Effector memory CD4-positive, alpha-beta T cell (primary cell): ENCODE measurements at places on chromosomes 11 and 22.

GRCh38 chr11:111331711-111332479 lies 33.5 kb downstream of the POU2AF3 start:
- H3K27ac ChIP-seq = no peak overlapping the region
- DNase-seq = no peak
- no peak overlapping the region for H3K4me3 ChIP-seq
- H3K36me3 ChIP-seq = no peaks in the 10 kb centered on the region
- no peaks in the 10 kb centered on the region for H3K4me1 ChIP-seq

DNA sequence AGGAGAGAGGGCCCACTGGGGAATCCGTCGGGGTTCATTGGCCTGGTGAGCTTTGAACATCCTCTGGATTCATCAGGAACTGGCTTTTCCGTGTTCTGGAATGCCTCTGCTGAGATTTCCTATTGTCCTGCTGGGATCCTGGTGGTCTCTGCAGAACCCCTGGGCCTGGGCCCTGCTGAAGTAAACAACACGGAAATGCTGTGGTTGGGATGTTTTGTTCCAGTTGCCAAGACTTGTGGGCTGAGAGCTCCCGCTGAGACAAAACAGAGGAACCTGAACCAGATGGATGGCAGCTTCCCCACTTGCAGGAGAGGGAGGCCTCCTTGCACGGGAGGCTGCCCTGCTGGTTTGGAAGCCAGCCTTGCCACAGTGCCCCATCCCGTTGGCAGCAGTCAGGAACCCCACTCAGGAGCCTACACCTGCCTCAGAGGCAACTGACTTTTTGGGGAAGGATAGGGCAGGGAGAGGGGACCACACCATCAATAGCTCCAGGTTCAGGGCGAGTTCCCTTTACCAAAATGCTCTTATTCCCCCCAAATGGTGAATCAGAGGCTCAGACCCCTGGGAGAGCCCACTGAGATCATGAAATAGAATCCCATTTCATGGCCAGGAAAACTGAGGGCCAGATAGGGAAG lies 60.7 kb downstream of the LRRC32 start:
- no peak overlapping the region for H3K27ac ChIP-seq
- no peaks in the 10 kb centered on the region for H3K36me3 ChIP-seq
- H3K27me3 ChIP-seq = no peaks in the 10 kb centered on the region
- no peak for DNase-seq

- H3K4me3 ChIP-seq = no peak overlapping the region
- DNase-seq = no peak
- H3K27me3 ChIP-seq = no peaks in the 10 kb centered on the region
- H3K27ac ChIP-seq = no peak overlapping the region
- no peaks in the 10 kb centered on the region for H3K36me3 ChIP-seq
Observed at GRCh38 chr22:25680051-25680450, 61.9 kb upstream of the MYO18B start.

DNA sequence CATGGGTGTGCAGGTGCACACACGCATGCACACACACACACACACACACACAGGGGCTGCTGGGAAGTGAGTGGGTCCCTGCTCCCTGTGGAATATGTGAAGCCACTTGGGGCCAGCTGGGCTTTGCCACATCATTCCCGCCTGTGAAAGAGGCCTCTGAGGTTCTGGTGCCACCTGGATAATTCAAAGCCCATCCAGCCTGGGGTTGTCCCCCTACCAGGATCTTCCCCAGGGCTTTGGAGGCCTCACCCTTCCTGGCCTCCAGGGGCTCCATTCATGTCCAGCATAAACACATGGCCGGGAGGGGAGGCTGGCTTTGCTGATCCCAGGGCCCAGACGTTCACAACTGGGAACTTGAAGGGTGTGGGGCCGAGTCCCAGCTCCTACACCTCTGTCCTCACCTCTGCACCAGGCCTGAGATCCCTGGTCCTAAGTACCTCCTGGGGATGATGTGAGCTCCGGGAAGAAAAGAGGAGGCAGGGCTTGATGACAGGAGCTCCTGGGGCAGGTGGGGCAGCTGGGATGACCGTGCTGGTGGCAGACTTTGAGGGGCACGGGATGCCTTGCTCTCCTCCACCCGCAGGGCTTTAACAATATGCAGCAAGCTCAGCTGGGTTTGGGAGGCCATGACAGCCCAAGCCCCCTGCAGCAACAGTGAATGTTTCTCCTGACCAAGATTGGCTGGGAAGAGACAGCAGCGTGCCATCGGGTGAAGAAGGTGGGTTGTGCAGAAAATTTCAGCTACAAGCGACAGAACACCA lies 14.2 kb downstream of the LINC01488 start:
- H3K4me3 ChIP-seq = no peak overlapping the region
- H3K4me1 ChIP-seq = no peaks in the 10 kb centered on the region
- H3K36me3 ChIP-seq = no peaks in the 10 kb centered on the region
- H3K27me3 ChIP-seq = no peaks in the 10 kb centered on the region

GRCh38 chr11:15123849-15124248 lies 9.1 kb downstream of the INSC start:
- no peaks in the 10 kb centered on the region for H3K36me3 ChIP-seq
- no peak overlapping the region for H3K4me3 ChIP-seq
- no peak for DNase-seq
- no peaks in the 10 kb centered on the region for H3K4me1 ChIP-seq
- no peak overlapping the region for H3K27ac ChIP-seq
- H3K27me3 ChIP-seq = peaks cover 7% of the 10 kb centered on the region

GRCh38 chr11:130527636-130528297 lies 79.3 kb downstream of the ADAMTS15 start:
- DNase-seq = no peak
- H3K4me3 ChIP-seq = no peak overlapping the region
- no peak overlapping the region for H3K27ac ChIP-seq
- H3K36me3 ChIP-seq = no peaks in the 10 kb centered on the region
- no peaks in the 10 kb centered on the region for H3K4me1 ChIP-seq

DNA sequence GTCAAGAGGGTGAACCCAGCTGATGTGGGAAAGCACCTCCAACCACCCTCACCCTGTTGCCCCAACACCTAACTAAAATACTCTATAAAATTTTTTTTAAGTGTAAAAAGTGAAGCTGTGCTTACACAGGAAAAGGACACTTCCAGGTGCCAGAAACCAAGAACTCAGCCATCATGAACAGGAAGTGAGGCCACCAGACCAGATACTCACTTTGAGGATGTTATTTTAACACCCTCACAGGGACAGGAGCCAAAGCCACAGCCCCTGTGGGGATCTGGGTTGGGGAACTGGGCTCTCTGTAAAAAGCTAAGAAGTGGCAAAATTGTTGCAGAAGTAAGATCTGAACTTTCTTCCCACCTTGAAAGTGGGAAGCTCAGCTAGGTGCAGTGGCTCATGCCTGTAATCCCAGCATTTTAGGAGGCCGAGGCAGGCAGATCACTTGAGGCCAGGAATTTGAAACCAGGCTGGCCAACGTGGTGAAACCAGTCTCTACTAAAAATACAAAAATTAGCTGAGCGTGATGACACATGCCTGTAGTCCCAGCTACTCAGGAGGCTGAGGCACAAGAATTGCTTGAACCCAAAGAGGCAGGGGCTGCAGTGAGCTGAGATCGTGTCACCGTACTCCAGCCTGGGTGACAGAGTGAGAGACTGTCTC lies 3.8 kb downstream of the RSPH14 start:
- peak overlapping the region; percentile 68 for H3K27ac ChIP-seq
- H3K4me1 ChIP-seq = peaks cover 54% of the 10 kb centered on the region
- H3K27me3 ChIP-seq = no peaks in the 10 kb centered on the region
- peak; percentile 40 for DNase-seq

- no peaks in the 10 kb centered on the region for H3K27me3 ChIP-seq
- no peak overlapping the region for H3K4me3 ChIP-seq
- no peaks in the 10 kb centered on the region for H3K4me1 ChIP-seq
Observed at GRCh38 chr11:27380771-27381170, 17.8 kb upstream of the CCDC34 start.

DNA sequence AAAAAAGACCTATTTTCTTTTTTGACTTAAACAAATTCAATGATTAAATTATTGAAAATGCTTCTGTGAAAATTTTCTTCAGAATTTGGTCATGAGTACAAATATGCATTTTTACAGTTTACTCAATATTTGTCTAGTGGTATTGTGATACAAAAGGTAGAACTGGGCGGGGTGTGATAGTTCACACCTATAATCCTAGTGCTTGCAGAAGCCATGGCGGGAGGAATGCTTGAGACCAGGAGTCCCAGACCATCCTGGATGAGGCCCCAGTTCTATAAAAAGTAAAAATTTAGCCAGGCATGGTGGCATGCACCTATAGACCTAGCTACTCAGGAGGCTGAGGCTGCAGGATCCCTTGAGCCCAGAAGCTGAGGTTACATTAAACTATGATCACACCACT lies 90.6 kb downstream of the ARHGAP42 start:
- H3K27ac ChIP-seq = no peak overlapping the region
- no peaks in the 10 kb centered on the region for H3K36me3 ChIP-seq
- no peak overlapping the region for H3K4me3 ChIP-seq
- no peaks in the 10 kb centered on the region for H3K4me1 ChIP-seq

GRCh38 chr11:44241851-44242250 lies 68.1 kb downstream of the ALX4 start:
- no peak for DNase-seq
- H3K27me3 ChIP-seq = no peaks in the 10 kb centered on the region
- no peak overlapping the region for H3K27ac ChIP-seq
- no peaks in the 10 kb centered on the region for H3K4me1 ChIP-seq
- peaks cover 16% of the 10 kb centered on the region for H3K36me3 ChIP-seq

- no peaks in the 10 kb centered on the region for H3K4me1 ChIP-seq
- no peak for DNase-seq
- H3K27me3 ChIP-seq = no peaks in the 10 kb centered on the region
Observed at GRCh38 chr11:86122773-86123172, 53.9 kb upstream of the PICALM start.

DNA sequence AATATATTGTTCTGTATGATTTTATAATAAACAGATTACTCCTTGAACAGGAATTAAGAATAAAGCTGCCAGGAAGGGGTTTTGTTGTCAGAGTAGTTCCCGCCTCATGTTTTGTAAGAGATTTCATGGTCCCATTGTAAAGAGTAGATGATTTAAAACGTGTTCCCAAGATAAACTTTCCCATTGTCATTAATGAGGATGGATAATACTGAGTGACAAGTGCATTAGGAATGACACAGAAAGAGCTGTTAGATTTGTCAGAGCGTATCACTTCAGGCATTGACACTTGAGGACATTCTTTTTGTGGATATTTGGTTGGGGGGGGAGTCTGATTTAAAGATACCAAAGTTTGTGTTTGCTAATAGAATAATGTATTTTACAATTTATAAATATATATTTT lies 147.0 kb downstream of the PAX6 start:
- DNase-seq = no peak
- H3K4me3 ChIP-seq = no peak overlapping the region
- H3K27ac ChIP-seq = no peak overlapping the region
- H3K36me3 ChIP-seq = no peaks in the 10 kb centered on the region
- no peaks in the 10 kb centered on the region for H3K4me1 ChIP-seq

DNA sequence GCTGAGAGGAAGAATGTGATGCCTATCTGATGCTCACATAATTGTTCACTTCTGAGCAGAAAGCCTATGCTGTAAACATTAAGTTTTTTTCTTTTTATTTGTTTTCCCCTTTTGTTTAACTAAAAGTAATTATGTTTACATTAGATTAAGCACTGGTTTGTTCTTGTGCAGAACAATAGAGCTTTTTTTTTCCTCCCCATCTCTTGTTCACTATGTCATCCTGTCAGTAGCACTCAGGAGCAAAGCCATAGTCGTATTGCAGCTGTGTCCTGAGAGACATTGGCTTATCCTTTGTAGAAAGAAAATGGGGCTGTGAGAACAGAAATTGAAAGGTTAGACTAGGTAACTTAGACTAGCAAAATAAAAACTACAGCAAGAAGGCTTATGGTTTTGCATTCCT lies 301.8 kb upstream of the RAG2 start:
- H3K36me3 ChIP-seq = no peaks in the 10 kb centered on the region
- no peak for DNase-seq
- no peak overlapping the region for H3K27ac ChIP-seq
- H3K27me3 ChIP-seq = no peaks in the 10 kb centered on the region

DNA sequence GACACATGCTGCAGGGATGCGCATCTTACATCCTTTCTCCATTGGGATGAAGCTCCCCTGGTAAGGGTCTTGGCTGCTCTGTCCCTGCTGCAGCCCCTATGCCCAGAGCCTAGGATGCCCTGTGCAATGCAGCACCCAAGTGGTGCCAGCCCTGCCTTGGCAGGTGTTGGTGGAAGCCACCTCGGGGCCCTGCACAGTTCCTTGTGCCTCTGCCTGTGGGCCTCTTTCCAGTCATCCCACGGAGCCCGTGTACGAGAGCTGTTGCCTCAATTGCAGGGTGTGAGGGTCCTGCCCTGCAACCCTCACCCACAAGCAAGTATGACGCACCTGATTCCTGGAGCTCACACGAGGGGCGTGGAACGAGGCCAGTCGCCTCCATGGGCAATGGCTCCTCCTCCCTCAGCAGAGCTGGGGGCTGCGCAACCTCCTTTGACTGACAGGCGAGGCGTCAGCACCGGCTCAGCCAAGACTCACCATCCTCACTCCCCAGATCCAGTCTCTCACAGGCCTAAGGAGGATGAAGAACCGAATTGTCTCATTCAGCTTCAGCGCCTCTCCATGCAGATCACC lies 719.6 kb downstream of the BRD1 start:
- H3K4me1 ChIP-seq = no peaks in the 10 kb centered on the region
- H3K27ac ChIP-seq = no peak overlapping the region
- H3K27me3 ChIP-seq = no peaks in the 10 kb centered on the region
- no peak overlapping the region for H3K4me3 ChIP-seq
- no peak for DNase-seq

DNA sequence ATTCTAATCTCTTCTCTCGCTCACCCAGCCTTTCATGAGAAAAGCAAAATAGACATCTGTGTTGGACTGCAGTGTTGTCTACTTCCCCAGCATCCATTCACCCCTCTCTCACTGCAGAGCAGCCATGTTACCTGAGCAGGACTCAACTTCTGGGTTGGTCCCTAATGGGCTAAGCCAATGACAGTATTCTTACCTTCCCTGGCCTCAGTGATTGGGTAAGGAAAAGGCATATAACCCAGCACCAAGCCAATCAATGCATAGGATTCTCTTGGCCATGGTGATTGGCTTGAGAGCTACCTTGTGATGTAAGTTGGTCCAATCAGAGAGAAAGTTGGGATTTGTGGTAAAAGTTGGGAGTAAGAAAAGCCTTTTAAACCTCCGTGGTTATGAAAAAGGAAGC lies 99.8 kb upstream of the NECTIN1 start:
- no peak overlapping the region for H3K27ac ChIP-seq
- no peak overlapping the region for H3K4me3 ChIP-seq
- DNase-seq = no peak

- no peak for DNase-seq
- H3K27ac ChIP-seq = no peak overlapping the region
- no peaks in the 10 kb centered on the region for H3K27me3 ChIP-seq
- H3K36me3 ChIP-seq = no peaks in the 10 kb centered on the region
- no peak overlapping the region for H3K4me3 ChIP-seq
Observed at GRCh38 chr22:41003066-41003465, 51.9 kb downstream of the RBX1 start.

GRCh38 chr11:47394050-47394321 lies 14.4 kb upstream of the SLC39A13 start:
- no peaks in the 10 kb centered on the region for H3K27me3 ChIP-seq
- H3K27ac ChIP-seq = peak overlapping the region; percentile 73
- no peaks in the 10 kb centered on the region for H3K36me3 ChIP-seq
- no peak for DNase-seq
- H3K4me1 ChIP-seq = peaks cover 44% of the 10 kb centered on the region

- H3K27me3 ChIP-seq = no peaks in the 10 kb centered on the region
- H3K36me3 ChIP-seq = no peaks in the 10 kb centered on the region
- no peak for DNase-seq
- H3K4me1 ChIP-seq = no peaks in the 10 kb centered on the region
- H3K4me3 ChIP-seq = no peak overlapping the region
- H3K27ac ChIP-seq = no peak overlapping the region
Observed at GRCh38 chr11:8011981-8012444, 24.9 kb downstream of the EIF3F start.
